ENCODE measurements at places on chromosomes 13 and 19.
A peak's percentile ranks its signal among the peaks of the same experiment; 100 is the strongest.

GRCh38 chr13:39655569-39656324 lies at the start of gene COG6:
Gene COG6, plus strand, starts transcription at chr13:39655662. Its CDS starts 65 bp downstream, at chr13:39655727.
- DNase-seq = peak; percentile 90

DNA sequence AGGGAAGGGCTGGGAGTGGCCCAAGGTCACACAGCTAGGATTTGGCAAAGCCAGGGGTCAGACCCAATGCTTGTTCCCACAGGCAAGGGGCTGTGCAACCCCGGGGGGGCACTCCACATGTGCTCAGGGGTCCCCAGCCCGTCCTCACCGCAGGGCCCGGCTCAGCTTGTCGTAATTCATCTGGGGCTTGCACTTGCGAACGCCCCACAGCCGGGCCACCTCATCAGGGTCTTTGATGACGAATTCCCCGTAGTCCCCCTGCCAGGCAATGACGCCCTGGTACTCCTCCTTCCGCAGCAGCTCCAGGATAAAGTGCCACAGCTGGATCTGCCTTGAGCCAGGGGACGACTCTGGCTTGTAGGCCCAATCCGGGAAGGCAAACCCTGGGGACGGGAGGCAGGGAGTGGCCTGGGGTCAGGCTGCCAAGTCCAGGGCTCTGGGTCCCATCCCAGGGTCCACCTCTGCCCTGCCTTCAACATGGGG lies 4.7 kb downstream of the ERF start:
- no peak for DNase-seq

DNA sequence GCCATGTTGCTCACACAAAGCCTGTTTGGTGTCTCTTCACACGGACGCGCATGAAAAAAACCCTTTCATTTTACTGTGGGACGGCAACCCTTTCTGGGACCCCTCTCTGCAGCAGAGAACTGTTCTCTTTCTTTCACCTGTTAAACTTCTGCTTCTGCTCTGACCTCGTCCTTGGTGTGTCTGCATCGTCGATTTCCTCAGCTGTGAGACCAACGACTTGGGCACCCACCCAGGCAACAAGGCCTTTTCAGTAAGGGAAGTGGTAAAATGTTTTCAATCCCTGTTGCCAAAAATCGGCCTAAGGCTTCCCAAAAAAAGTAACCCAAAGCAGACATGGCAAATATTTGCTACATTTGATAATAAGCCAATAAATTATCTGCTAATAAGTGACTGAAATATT lies 515.3 kb downstream of the IRS2 start:
- DNase-seq = no peak

DNA sequence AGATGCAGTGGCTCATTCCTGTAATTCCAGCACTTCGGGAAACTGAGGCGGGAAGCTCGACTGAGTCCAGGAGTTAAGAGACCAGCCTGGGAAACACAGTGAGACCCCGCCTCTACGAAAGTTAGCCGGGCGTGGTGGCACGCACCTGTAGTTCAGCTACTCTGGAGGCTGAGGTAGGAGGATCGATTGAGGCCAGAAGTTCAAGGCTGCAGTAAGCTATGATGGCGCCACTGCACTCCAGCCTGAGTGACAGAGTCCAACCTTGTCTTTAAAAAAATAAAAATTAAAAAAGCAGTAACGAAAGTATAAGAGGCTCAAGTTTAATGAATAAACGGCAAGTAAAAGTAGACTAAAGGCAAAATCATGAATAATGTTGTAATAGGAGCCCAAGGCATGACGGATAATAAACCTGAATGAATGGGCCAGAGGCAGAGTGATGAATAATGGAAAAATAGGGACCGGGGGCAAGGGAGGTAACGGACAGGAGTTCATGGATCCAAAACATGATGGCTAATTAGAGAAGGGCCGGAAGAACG lies 1.2 kb upstream of the TOMM40 start:
- DNase-seq = no peak

DNA sequence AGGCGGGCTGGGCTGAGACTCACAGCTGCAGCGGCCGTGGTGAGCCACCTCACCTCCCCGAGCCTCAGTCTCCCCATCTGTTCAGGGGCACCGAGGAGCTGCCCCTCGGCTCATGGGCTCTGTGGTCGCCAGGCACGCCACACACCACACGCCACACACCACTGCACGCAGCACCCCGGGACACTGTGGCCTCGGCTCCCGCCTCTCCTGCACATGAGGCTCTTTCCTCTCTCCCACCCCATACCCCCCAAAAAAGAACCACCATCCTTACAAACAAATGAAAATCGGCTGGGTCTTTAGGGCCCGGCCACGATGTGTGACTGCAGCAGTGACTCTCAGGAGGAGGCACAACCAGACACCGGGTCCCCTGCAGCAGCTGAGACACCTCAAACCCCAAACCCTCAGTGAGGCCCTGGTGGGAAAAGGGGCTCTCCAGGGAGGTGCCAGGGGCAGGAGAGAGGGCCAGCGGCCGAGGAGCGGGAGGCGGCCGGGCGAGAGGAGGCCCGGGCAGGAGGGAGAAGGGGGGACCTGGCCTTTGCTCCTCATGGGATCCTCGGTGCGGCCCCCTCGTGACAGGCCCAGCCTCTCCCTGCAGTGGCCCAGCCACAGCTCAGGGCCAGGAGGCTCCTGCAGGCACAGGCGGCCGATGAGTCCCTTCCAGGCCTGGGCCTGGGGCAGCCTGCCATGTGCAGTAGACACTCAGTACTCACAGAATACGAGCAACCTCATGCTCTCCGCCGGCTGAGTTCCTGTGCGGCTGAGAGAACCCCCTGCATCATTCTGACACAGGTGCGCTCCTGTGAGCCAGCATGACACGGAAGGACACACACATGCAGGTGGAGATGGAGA lies 66.3 kb downstream of the RASA3 start:
- no peak for DNase-seq

DNA sequence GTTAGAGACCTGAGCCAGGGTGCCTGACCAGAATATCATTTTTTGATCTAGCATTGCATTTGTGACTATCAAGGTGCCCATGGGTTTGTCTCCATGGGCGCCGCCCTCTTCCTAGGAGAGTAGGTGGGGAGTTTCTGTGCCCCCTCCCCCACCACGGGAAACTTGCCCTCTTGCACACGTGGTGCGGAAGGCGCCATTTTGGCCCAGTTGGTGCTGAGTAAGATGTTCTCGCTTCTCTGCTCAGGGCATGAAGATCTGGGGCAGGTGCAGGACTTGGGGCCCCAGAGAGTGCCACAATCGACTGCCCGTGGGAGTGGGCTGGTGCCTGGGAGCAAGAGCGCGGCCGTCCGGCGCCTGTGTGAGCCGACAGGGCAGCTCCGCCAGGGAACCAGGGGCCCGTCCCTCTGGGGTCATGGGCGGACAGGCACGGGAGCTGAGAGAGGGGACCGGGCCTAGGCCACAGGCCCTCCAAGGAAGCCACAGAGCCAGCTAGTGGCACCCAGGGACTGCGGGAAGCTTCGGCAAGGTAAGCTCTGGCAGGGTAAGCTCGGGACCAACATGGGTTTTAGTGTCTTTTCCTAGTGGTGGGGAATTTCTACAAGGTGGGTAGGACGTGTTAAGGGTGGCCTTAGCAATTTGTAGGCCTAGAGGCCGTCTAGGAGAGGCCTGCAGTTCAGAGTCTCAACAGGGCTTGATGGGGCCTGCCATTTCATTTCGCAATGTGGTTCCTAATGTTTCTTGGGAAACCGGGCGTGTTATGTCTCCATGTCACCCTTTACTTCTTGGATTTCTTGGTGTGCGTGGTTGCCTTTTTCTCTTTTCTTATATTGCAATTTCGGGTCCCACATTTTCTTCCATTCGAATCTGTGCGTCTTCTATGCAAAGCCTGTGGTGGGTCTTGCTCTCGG lies 14.5 kb downstream of the SACS start:
- no peak for DNase-seq

- DNase-seq = no peak
Observed at GRCh38 chr13:70884196-70884595, 775.9 kb upstream of the KLHL1 start.

GRCh38 chr13:80798576-80799133 lies 457.7 kb upstream of the SPRY2 start:
- no peak for DNase-seq

DNA sequence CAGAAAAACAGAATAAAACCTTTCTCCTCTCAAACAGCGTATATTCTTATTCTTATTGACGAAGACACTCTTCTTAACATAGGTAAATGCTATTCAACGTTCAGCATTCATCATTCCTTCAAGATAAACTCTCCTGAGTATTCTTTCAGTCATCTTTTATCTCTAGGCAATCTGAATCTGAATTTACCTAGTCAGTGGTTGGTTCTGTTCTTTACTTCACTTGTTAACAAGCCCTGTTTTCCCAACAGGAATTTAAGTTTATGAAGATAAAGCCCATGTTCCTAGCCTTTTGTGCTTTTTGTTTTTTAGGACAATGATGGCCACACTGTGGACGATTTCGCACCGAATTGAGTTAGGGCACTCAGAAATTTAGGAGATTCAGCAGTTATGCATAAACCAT lies 3.2 kb downstream of the ELF1 start:
- no peak for DNase-seq

DNA sequence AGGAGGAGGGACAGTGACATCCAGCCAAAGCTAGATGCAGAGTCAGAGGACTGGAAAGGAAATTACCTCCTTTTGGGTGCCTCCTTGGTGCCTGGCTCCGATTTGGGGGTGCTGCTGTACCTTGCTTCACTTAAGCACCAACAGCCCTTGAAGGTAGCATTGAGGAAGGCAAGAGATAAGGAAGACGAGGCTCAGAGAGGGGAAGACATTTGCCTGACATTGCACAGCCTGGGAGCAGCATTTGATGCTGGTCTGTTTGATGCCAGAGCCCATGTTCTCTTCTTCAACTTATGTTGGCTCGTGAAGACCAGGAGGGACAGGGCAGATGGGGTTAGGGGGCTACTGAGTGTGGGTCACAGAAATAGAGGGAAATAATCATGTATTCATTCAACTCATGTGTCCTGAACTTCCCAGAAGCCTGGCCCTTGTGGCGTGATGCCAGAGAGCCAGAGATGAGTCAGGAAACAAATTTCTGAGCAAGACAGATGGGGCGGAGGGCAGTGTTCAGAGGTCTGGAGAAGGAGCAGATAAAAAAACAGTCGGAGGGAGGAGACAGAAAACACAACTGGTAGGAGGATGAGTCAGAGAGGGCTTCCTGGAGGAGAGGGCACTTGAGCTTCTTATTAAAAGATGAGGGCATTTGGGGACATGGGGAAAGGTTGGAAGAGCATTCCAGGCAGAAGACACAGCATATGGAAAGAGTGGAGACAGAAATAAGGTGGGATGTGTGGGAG lies 3.0 kb upstream of the C19orf81 start:
- no peak for DNase-seq
